ENCODE measurements at places on chromosomes 6 and 20.

DNA sequence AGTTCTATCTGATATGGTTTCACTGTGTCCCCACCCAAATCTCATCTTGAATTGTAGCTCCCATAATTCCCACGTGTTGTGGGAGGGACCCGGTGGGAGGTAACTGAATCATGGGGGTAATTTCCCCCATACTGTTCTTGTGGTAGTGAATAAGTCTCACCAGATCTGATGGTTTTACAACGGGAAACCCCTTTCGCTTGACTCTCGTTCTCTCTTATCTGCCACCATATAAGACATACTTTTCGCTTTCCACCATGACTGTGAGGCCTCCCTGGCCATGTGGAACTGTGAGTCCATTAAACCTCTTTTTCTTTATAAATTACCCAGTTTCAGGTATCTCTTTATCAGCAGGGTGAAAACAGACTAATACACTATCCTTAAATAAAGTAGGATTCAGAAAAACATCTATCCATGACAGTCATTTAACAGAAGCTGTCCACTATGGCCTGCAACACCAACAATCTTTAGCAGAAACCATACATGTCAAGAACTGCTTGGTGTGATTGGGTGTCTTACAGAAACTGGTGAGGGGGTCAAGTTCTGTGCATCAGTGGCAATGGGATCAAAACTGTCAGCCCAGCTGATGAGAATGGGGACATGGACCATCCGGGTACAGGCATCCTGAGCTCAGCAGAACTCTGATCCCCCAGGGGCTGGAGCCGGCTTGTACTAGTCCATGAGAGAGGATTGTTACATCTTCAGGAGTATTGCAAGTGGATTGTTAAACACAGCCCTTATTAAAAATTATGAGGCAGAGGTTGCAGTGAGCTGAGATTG is 59.2 kb downstream of the SCML4 start:
- DNase-seq: no peak

- DNase-seq: no peak
Observed at GRCh38 chr6:156420172-156420993, 356.8 kb upstream of the ARID1B start.

DNA sequence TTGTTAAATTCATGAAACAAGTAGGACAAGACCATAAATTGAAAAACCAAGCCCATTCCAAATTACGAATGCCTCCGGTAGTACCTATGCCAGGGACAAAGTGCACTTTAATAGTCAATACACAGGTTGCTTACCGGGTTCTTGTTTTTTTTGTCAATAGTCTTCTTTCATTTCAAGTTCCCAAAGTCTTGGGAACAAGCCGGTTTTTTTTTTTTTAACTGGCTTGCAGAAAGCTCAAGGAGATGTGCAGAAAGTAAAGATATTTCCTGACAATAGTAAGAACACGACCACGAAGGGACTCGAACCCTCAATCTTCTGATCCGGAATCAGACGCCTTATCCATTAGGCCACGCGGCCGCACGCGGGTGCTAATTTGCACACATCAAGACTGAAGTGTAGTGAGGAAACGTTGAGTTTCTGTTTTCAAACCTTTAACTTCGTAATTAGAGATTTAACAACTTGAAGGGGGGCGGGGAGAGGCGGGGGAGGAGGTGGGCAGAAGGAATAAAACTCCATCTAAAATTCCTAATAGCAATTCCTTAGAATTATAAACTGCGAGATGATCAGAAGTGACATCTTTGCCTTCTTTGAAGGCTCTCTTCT is 181.0 kb downstream of the TRIM27 start:
- no peak for DNase-seq

DNA sequence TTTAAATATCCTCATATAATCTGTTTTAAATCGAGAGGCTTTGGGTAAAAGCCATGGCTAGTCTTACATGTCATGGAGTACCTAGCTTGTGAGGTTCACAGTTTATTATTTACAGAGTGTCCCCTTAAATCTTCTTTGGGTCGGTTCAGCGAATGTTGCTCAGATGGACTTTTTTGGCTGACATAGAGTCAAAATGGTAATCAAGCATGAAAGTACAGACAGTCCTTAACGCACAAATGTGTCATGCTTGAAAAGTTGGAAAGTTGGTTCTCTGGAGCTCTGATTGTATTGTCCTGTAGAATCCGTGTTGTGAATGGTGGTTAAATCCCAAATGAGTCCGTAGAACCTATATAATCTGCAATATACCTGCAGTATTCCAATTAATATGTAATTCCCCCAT is 22.0 kb downstream of the PTPN1 start:
- DNase-seq: no peak

DNA sequence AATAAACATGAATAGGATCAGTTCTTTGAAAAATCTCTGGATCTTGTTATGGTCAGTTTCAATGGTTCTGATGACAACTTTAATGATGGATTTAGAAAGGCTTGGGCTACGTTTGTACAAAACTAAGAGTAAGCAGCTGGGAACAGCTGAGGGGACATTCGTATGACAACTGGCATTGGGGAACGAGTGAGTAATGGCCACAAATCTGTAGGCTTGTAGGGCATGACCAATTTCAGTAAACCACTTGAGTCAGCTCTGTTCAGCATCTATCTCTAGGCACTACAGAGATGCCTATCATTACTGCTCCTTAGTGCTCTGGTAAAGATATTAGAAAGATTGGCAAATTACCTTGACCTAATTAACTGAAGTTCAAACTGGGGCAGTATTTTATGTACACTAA is 1375.6 kb downstream of the EPHA7 start:
- DNase-seq: no peak

DNA sequence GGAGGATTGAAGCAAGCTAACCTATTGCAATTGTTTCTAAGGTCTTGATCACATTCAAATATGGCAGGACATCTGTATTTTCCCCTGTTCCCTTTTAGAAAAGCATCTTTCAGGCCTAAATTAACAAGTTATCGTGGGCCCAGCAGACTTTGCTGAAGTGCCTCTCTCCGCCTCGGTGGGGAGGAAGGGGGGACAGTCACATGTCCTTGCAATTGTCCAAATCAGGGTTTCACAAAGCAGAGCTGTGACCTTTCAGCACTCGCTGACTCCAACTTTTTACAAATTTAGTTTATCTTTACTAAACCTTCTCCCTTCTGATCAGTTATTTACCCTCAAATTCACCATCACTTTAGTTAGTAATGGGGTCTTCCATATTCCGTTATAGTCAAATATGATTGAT is 74.4 kb upstream of the KCNK16 start:
- DNase-seq: no peak

DNA sequence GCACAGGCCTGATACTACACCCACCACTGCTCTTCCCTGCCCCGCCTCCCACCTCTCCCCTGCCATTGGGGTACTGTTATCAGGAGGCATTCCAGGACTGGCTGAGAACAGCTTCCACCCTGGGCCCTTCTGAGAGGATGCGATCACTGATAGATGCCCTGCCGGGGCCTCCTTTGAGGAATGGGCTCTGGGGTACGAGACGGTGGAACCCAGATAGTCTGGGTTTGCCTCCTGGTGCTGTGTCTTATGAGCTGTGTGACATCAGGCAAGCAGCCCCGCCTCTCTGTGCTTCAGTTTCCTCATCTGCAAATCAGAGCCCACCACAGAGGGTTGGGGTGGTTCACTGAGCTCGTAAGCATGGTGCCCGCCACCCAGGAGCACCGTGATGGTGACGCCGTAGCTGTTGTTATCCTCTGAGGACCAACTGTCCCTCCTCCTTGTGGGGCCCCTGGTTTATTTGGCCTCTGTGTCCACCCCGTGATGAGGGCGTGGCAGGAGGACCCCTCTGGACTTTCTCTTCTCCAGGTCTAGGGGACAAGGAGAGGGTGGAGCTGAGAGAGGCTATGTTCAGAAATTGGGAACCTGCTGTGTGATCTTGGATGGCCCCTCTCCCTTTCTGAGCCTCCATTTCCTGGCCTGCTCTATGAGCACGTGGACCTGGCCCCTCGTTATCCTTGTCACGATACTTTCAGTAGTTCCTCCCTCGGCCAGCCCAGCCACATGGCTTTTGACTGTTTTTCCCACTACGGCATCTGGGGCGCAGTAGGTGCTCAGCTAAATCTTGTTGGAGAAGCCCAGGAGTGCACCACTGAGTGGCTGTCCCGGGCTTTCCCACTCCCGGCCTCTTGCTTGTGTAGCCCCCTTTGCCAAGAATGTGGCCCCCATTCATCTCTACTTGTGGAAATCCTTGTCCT is 18.3 kb downstream of the SRC start:
- DNase-seq: no peak

DNA sequence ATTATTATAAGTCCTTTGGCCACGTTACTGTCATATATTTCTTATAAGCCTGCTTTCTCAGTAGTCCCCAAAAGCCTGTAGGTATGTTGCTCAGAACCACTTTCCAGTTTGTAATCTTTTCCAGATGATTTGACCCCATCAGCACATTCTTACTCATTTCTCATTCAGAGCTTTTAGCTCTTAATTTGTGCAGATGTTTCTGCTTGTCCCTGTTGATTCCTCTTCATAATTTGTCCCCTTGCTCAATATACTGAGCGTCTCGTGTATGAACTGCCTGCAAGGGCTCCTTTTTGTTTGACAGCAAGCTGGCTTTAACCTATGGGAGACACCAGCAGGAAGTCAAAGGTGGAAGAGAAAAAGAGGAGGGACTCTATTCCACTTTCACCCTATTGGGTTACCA is 733.8 kb upstream of the GJE1 start:
- no peak for DNase-seq

- DNase-seq: no peak
Observed at GRCh38 chr6:160788806-160789205, 86.8 kb downstream of the PLG start.

- DNase-seq: no peak
Observed at GRCh38 chr20:51492167-51493092, 50.1 kb downstream of the NFATC2 start.

DNA sequence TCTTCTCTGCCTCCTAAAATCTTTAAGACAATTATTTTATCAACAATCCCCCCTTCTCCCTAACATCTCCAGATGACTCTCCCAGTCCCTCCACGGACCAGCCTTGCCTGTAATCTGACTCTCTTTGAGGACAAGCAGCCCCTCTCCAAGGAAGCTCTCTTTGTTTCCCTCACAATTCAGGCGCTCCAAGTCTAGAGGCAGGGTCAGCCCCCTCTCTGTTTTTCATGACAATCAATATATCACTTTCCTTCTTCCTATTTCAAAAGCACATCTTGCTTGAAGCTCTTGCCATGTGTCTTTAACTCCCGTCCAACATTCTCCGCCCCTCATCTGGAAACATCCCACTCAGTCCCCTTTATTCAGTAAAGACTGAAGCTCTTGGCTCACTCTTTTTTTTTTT is 393.4 kb upstream of the SULF2 start:
- DNase-seq: no peak

DNA sequence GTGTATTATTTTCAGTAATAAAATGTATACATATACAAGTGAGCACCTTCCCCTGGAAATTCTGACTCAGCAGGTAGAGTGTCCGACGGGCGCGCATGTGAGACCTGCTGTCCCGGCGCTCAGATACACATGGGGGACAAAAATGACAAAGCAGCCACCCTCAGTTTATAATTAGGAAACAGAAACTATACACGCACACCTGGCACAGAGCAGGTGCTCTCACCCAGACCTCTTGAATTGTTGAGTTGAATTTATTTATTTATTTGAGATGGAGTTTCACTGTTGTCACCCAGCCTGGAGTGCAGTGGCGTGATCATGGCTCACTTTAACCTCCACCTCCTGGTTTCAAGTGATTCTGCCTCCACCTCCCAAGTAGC is 180.4 kb downstream of the ZDHHC14 start:
- DNase-seq: no peak

GRCh38 chr20:4972506-4973251 is 28.6 kb downstream of the SLC23A2 start:
- DNase-seq: no peak

DNA sequence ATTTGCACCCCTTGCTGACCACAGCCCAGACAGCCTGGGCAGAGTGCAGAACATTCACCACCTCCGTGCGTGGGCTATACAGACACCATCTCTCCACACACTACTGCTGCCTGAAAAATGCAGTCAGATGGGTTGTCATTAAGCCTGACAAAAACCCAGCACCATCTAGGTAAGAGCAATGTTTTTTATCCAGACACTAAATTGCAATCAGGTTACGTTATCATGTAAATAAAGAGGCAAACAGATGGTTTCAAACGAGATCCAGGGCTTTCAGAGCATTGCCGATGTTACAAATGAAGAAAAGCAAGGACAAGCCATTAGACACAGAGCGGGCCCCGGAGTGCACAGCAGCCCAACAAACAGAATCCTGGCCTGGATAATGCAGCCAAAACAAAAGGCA is 269.6 kb downstream of the PKHD1 start:
- DNase-seq: no peak

GRCh38 chr20:22687676-22688349 is 103.4 kb upstream of the FOXA2 start:
- no peak for DNase-seq

DNA sequence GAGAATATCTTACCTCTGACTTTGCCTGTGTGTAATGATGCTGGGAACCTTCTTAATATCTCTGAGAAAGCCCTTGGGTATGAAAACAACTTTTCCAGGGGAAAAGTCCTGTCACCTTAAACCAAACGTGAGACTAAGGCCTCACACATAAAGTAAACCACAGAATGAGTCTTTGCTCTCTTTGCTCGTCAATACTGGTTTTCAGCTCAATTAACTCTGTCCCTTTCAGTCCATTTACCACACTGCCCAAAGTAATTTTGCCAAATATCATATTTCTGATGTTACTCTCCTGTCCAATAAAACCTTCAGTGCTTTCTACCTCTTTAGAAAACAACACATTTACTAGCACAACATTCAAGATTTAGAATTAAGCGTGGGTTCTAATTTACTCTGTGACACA is 100.5 kb upstream of the HMGCLL1 start:
- no peak for DNase-seq

DNA sequence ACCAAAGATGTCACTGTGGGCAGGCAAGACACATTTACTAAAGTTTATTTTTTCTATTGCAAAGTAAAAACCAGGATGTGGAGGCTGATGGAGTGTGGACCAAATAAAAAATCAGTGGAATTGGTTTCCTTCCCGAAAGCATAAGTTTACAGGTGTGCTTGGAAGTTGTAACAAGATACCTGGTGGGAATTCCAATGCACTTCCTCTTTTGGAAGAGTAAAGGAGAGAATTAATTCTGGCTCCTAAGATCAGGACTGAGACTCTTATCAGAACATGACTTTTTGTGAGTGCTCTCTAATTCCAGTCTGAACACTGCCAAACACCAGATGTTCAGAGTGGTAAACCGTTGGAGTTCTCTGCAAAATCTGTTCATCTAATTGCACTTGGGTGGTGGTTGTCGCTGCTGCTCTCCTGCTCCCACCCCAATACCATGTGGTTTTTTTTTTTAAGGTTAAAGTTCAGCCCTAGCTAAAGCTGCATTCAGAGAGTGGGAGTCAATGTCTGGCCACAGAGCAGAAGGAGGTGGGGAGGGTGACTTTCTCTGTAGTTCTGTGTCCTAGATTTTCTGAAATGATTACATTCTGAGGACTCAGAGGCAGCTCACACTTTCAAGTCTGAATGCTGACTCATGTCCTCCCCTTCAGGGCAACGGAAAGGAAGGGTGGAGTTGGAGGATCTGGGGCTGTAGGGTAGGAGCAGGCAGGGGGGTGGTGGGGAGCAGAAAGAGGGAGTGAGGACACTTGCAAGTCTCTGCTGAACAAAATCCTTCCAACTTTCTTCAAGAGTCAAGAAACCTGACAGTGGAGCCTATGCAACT is 275.8 kb upstream of the PRDM1 start:
- peak; percentile 65 for DNase-seq

- DNase-seq: peak; percentile 7
Observed at GRCh38 chr6:23601811-23602345, 524.1 kb upstream of the NRSN1 start.

GRCh38 chr6:26411751-26412150 is 9.7 kb downstream of the BTN3A1 start:
- DNase-seq: no peak

GRCh38 chr6:37993596-37993995 is 174.1 kb downstream of the ZFAND3 start:
- no peak for DNase-seq

All from kidney epithelial cell (primary cell).